ENCODE measurements at places on chromosomes 12 and 14. TPM values are rescaled to one million over a fixed set of nuclear protein-coding genes. Genes with fewer than 3 reads are reported as not detected.

DNA sequence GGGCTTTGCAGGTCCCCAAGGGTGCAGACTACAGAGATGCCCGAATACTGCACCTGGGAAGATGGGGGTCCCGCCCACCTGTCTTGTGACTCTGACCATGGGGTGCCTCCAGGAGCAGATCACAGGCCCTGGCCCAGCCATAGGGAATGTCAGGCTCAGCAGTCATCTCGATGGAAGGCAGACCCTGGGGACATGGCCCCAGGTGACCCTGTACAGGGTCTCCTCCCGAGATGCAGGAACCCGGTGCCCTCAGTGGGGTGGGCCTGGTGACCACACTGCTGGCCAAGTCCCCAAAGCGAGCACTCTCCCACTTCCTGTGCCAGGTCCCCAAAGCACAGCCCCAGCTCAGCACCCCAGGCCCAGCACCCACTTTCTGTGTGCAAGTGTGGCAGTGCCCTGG lies 903.7 kb upstream of the USP15 start:
- H3K4me1 ChIP-seq, result no peaks in the 10 kb centered on the region
- no peak overlapping the region for H3K27ac ChIP-seq
- no peak overlapping the region for H3K4me3 ChIP-seq
- no peaks in the 10 kb centered on the region for H3K36me3 ChIP-seq
- DNase-seq, result no peak

DNA sequence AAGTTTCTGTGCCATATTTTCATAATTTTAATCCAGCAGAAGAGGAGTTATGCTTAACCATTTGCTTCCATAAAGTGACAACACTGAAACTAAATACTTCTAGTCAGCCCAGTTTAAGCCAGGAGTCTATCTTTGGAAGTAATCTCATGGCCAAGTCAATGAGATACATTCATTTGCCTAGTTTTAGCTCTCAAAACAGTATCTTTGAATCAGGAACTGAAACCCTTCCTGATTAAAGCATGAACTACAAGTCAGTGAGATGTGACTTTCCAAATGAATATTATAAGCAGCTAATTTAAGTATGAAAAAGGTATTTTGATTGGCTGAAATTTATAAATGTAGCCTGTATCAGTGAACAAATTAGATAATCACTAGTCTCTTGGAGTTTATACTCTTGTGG lies 491.5 kb downstream of the SLC6A15 start:
- H3K27me3 ChIP-seq, result no peaks in the 10 kb centered on the region
- H3K36me3 ChIP-seq, result no peaks in the 10 kb centered on the region
- no peak overlapping the region for H3K4me3 ChIP-seq
- no peaks in the 10 kb centered on the region for H3K4me1 ChIP-seq

GRCh38 chr14:68788996-68789820 lies 3.7 kb downstream of the ZFP36L1 start:
- peaks cover 40% of the 10 kb centered on the region for H3K36me3 ChIP-seq
- peak; percentile 93 for DNase-seq
- H3K4me1 ChIP-seq, result peaks cover 40% of the 10 kb centered on the region
- H3K4me3 ChIP-seq, result peak overlapping the region; percentile 87
- no peaks in the 10 kb centered on the region for H3K27me3 ChIP-seq

DNA sequence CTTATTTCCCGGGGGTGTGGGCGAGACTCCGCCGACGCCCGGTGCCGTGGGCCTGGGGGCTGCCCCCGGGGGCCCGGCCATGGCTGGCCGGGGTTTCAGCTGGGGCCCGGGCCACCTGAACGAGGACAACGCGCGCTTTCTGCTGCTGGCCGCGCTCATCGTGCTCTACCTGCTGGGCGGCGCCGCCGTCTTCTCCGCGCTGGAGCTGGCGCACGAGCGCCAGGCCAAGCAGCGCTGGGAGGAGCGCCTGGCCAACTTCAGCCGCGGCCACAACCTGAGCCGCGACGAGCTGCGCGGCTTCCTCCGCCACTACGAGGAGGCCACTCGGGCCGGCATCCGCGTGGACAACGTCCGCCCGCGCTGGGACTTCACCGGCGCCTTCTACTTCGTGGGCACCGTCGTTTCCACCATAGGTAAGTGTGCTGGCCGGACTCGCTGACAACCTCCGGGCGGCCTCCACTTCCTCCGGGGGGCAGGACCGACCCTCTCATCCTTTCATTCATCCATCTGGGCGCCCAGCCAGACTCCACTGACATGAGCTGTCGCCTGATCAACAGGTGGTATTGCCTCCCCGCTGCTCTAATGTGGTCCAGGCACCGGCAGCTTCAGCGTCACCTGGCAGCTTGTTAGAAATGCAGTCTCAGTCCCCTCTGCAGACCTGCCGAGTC lies 467 bp downstream of the KCNK13 start:
- H3K4me3 ChIP-seq, result peak overlapping the region; percentile 37
- H3K36me3 ChIP-seq, result no peaks in the 10 kb centered on the region
- H3K4me1 ChIP-seq, result no peaks in the 10 kb centered on the region
- H3K27ac ChIP-seq, result no peak overlapping the region
- H3K27me3 ChIP-seq, result peaks cover 84% of the 10 kb centered on the region
- no peak for DNase-seq

The TEX22 gene
- under 0.01 TPM for total RNA-seq

DNA sequence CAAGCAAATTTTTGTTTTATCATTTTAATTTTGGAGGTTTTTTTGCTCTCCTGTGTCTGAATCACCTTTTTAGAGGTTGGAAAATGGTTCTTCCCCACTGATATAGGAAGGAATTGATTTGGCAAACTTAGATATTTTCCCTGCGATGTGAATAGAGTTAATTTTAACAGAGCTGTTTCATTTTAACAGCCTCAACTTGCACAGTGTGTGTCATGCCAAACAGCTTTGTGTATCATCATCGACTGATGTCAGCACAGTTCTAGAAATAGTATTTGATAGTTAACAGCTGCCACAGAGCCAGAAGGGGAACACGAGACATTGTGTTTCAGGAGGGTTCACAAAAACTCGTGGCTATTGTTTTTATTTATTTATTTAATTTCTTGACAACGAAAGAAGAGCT lies 243.1 kb upstream of the FOXN3 start:
- no peaks in the 10 kb centered on the region for H3K36me3 ChIP-seq
- H3K27me3 ChIP-seq, result no peaks in the 10 kb centered on the region
- no peak overlapping the region for H3K4me3 ChIP-seq
- no peak overlapping the region for H3K27ac ChIP-seq
- DNase-seq, result no peak

The DCAF4 gene
- 21.0 TPM for total RNA-seq

The IGFBP6 gene
- 431 TPM for total RNA-seq

DNA sequence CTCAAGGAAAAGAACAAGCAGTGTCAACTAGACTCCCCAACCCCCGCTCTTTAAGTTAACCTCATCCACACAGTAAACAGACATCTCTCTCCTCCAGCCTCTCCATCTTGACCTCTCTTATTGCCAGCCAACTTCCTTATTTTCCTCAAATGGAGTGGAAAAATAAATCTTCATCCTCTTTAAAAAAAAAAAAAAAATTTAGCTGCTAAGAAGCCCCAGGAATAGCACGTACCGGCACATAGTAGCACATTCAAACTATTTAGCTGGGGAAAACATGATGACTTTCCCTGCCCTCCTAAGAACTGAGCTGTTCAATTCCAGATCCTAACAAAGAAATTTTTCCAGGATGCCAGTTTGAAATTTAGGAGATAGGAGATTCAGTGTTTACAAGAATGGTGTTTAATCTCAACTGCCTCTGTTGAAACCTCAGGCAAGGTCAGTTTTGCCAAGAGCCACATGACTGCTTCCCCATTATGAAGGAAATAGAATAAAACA lies 90.8 kb downstream of the EPS8 start:
- no peak overlapping the region for H3K4me3 ChIP-seq
- H3K27ac ChIP-seq, result peak overlapping the region; percentile 85
- no peaks in the 10 kb centered on the region for H3K27me3 ChIP-seq

The AQP6 gene
- not detected for total RNA-seq

GRCh38 chr12:12608557-12608957 lies 3.1 kb upstream of the CREBL2 start:
- DNase-seq, result peak; percentile 59
- H3K4me3 ChIP-seq, result no peak overlapping the region
- H3K27me3 ChIP-seq, result no peaks in the 10 kb centered on the region

The RNU4-1 gene
- total RNA-seq, result under 0.01 TPM

The B3GNT4 gene
- not detected for total RNA-seq

GRCh38 chr14:102525219-102525928 lies 15.8 kb upstream of the ANKRD9 start:
- DNase-seq, result peak; percentile 79
- no peaks in the 10 kb centered on the region for H3K27me3 ChIP-seq
- H3K27ac ChIP-seq, result peak overlapping the region; percentile 67

DNA sequence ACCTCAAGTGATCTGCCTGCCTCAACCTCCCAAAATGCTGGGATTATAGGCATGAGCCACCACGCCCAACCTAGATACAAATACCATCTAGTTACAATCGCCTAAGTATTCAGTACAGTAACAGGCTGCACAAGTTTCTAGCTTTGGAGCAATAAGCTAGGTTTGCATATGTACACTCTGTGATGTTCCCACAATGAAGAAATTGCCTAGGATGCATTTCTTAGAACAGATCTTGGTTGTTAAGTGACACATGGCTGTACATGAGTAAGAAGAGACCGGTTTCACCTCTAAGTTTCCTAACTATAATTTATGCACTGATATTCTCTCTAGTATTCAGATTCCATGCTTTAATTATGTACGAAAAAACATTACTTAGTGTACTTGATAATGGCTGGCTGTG lies 5.4 kb upstream of the TUBA1C start:
- H3K27me3 ChIP-seq, result no peaks in the 10 kb centered on the region
- H3K4me1 ChIP-seq, result peaks cover 39% of the 10 kb centered on the region
- DNase-seq, result no peak
- H3K4me3 ChIP-seq, result no peak overlapping the region
- H3K27ac ChIP-seq, result peak overlapping the region; percentile 84

- no peak overlapping the region for H3K27ac ChIP-seq
- H3K4me1 ChIP-seq, result peaks cover 9% of the 10 kb centered on the region
- DNase-seq, result no peak
- H3K36me3 ChIP-seq, result no peaks in the 10 kb centered on the region
Measured at GRCh38 chr12:90510948-90511347, 444.0 kb downstream of the CCER1 start.

- H3K27ac ChIP-seq, result no peak overlapping the region
- no peak overlapping the region for H3K4me3 ChIP-seq
- no peaks in the 10 kb centered on the region for H3K27me3 ChIP-seq
Measured at GRCh38 chr14:88140874-88141273, 135.9 kb downstream of the GPR65 start.

- H3K4me3 ChIP-seq, result peak overlapping the region; percentile 94
- peaks cover 13% of the 10 kb centered on the region for H3K36me3 ChIP-seq
- DNase-seq, result no peak
- peaks cover 10% of the 10 kb centered on the region for H3K4me1 ChIP-seq
- H3K27me3 ChIP-seq, result no peaks in the 10 kb centered on the region
Measured at GRCh38 chr12:27711967-27712366, 1.3 kb downstream of the MRPS35 start.

DNA sequence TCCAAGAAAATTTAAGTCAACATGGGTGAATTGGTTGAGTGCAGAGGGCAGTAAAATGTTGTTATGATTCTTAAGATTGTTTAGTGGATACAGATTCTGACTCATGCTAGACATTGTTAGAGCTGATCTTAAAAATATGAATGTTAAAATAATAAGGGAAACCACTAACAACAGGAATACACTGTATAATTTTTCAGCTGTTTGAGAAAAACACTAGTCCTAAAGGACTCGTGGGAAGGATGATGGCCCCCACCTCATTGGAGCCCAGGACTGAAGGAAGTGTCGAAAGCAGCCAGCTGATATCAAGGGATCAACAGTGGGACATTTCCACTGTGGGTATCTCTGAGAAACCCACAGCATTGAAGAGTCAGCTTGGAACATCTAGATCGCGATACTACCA lies 82.9 kb upstream of the SCAF11 start:
- no peak overlapping the region for H3K27ac ChIP-seq
- no peaks in the 10 kb centered on the region for H3K36me3 ChIP-seq
- H3K4me3 ChIP-seq, result no peak overlapping the region

- H3K36me3 ChIP-seq, result no peaks in the 10 kb centered on the region
- H3K4me1 ChIP-seq, result no peaks in the 10 kb centered on the region
- H3K27me3 ChIP-seq, result no peaks in the 10 kb centered on the region
- peak; percentile 80 for DNase-seq
- no peak overlapping the region for H3K4me3 ChIP-seq
- no peak overlapping the region for H3K27ac ChIP-seq
Measured at GRCh38 chr14:104294628-104294982, 156.2 kb downstream of the KIF26A start.

GRCh38 chr12:11344500-11344899 lies 34.3 kb upstream of the PRB4 start:
- no peak for DNase-seq
- H3K27me3 ChIP-seq, result no peaks in the 10 kb centered on the region
- H3K27ac ChIP-seq, result no peak overlapping the region
- H3K4me1 ChIP-seq, result no peaks in the 10 kb centered on the region

- no peak overlapping the region for H3K4me3 ChIP-seq
- no peaks in the 10 kb centered on the region for H3K4me1 ChIP-seq
- DNase-seq, result peak; percentile 15
- H3K27me3 ChIP-seq, result no peaks in the 10 kb centered on the region
- H3K36me3 ChIP-seq, result peaks cover 12% of the 10 kb centered on the region
- no peak overlapping the region for H3K27ac ChIP-seq
Measured at GRCh38 chr12:95674631-95675030, 115.9 kb downstream of the NTN4 start.

GRCh38 chr12:103851127-103851526 lies 10.1 kb upstream of the NT5DC3 start:
- no peaks in the 10 kb centered on the region for H3K27me3 ChIP-seq
- H3K27ac ChIP-seq, result no peak overlapping the region
- peaks cover 30% of the 10 kb centered on the region for H3K4me1 ChIP-seq
- DNase-seq, result peak; percentile 76

GRCh38 chr14:69658664-69659261 lies 47.4 kb downstream of the SUSD6 start:
- H3K4me3 ChIP-seq, result no peak overlapping the region
- no peak overlapping the region for H3K27ac ChIP-seq
- peaks cover 9% of the 10 kb centered on the region for H3K36me3 ChIP-seq
- no peaks in the 10 kb centered on the region for H3K27me3 ChIP-seq
- H3K4me1 ChIP-seq, result peaks cover 15% of the 10 kb centered on the region

DNA sequence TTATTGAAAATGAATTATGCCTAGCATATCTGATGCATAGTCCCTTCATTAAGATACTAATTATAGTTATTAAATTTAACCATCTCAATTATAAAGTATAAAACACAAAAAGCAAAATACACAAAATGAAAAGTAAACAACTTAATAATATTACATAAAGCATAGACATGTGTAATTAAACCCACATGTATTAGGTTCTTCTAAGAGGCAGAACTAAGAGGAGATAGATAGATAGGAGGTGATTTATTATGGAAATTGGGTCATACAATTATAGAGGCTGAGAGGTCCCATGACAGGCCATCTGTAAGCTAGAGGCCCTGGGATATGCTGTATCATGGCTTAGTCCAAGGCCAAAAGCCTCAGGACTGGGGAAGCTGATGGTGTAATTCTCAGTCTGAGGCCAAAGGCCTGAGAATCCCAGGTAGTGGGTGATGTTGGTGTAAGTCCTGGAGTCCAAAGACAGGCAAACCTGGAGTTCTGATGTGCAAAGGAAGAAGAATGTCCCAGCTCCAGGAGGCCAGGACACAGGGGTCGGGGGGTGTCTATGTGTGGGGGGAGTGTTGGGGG lies 953.3 kb downstream of the TRHDE start:
- H3K36me3 ChIP-seq, result no peaks in the 10 kb centered on the region
- no peak overlapping the region for H3K27ac ChIP-seq
- H3K4me1 ChIP-seq, result no peaks in the 10 kb centered on the region
- no peak for DNase-seq
- H3K27me3 ChIP-seq, result no peaks in the 10 kb centered on the region

- DNase-seq, result no peak
- H3K4me3 ChIP-seq, result no peak overlapping the region
- no peak overlapping the region for H3K27ac ChIP-seq
- H3K4me1 ChIP-seq, result no peaks in the 10 kb centered on the region
Measured at GRCh38 chr14:75486318-75486717, 36.0 kb upstream of the BATF start.

The TAS2R46 gene
- 3.5 TPM for total RNA-seq

The CACNB3 gene
- 15.2 TPM for total RNA-seq

The GLS2 gene
- 0.36 TPM for total RNA-seq

The LRRK2 gene
- 5.1 TPM for total RNA-seq

Data from osteoblast (primary cell).